ENCODE measurements at places on chromosomes 3 and 15.

DNA sequence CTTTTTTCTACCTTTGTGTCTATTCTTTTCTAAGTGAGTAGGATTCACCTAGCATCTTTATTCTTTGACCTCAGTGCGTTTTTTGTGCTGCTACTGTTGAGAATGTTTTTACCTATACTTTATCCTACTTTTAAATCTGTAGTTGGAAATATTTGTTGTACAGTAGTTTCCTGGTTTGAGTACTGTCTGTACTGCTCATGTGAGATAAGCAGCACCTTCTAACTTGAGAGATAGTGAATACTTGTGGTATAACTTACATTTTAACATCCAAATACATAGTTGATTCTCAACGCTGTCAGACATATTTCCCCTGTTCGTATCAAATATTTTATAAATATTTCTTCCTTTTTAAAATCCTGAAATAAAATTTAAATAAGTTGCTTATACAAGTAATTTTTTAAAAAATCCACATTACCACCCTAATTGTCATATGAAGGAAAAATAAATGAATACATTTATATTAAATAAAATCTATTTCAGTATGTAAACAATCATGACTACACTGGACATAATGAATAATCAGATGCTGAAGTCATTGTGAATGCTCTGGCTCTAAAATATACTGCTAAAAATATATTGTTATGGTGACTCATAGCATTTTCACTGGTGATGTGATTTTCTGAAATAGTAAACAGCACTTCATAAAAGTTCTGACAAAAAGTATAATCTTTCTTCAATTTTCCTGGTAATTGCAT lies 17.4 kb downstream of the ATP11B start:
- DNase-seq: no peak

GRCh38 chr3:123618768-123619484 lies 34.1 kb upstream of the HACD2 start:
- DNase-seq: no peak

GRCh38 chr15:69593981-69594966 lies 141.7 kb downstream of the RPLP1 start:
- DNase-seq: peak; percentile 71

DNA sequence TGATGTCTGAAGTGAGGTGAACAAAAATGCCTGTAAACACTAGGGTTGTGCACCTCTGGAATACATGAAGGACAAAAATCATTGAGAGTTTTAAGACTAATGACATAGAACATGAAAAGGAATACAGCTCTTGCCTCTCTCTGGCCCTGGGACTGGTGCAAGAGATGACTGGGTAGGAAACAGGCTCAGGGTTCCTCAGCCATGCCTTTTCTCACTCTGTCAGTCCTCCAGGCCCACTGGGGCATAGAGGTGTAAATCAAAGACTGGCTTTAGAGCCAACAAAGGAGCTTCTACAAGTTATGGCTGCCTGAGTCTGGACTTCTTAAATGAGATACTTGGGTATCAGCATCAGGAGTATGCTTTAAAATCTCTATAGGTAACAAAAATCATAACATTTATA lies 554.7 kb upstream of the KCNMB2 start:
- DNase-seq: no peak

DNA sequence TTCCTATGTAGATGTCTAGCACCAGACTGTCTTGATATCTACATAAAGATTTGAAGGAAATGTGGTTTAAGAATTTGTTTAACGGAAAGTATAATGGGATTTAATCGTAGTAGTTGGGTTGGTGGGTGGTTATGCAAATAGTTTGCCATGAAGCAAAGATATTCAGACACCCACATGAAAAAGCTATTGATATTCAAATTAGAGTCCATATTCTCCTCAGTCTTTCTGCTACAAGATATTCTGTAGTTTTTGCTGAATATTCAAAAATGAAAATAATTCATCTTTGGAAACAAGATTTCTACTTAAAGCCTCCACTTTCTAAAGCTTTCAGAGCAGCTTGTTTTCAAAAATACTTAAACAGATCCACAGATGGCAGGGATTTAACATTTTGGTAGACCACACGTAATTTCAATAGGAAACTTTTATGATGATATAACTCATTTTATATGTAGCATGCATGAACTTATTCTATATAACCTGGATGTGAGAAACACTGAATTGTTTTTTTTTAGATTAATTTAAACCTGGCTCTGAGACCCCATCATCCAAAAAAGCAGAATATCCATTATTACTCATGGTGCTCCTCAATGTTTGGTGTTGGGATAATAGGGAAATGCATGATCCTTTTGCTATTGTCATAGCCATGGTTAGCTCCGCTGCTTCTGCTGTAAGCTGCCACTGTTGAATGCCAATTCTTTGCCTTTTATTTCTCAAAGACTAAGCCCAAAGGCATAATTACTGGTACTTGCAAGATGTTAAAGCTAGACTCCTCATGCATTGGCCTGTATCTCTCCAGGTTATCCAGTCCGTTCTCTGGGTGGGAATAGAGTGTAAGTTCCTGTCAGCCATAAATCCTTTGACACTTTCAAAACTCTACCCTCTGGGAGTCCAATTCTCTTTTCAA lies 98.0 kb downstream of the GMNC start:
- no peak for DNase-seq

- DNase-seq: no peak
These were observed 82.7 kb downstream of the TMEM39A start for GRCh38 chr3:119380697-119381096.

DNA sequence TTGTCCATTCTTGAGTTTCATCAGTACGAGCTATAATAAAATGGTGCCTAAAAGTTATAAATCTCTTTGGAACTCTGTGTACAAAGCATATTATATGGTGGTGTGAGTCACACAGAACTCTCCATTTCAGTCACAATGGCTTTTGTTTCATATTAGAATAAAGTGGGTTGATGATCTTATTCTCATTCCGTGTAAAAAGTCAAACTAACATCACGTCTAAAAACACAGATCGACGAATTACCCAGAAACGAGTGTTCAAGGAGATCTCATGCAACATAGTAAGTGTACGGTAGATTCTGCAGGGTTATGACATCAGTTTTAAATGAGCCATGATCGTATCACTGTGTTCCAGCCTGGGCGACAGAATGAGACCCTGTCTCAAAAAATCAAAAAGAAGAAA lies 122.4 kb downstream of the FOXP1 start:
- DNase-seq: no peak

DNA sequence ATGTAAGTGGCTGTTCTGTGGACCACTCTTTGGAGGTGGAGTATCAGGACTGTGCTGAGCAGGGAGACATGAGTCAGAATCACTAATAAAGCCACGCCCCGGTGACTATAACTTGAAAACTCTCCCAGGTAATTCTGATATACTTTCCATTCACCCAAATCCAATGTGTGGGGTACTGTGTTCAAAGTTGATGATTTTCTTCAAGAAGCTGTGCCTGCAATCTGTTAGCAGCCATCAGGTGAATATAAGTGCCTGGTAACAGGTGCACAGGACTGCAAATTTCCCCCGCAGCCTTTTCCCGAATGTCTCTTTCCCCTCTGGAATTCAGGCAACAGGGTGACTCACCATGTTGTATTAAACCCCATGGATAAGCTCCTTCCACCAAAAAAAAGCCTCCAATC lies 17.0 kb downstream of the MAGI1 start:
- DNase-seq: peak; percentile 29

DNA sequence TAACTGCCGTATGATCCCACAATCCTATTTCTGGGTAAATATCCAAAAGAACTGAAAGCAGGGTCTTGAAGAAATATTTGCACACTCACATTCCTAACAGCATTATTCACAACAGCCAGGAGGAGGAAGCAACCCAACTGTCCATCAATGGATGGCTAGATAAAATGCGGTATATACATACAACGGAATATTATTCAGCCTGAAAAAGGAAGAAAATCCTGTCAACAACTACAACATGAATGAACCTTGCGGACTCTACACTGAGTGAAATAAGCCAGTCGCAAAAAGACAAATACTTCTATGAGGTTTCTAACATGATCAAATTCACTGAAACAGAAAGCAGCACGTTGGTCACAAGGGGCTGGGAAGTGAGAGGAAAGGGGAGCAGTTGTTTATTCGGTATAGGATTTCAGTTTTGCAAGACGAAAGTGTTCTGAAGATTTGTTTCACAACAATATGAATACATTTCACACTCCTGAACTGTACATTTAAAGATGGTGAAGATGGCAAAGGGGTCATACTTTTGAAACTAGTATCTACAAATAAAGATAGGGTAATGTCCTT lies 6.2 kb downstream of the DLG1 start:
- DNase-seq: no peak

- DNase-seq: no peak
These were observed 723.8 kb downstream of the MECOM start for GRCh38 chr3:168939651-168940238.

GRCh38 chr15:81301815-81302399 lies 22.0 kb downstream of the STARD5 start:
- DNase-seq: no peak

- DNase-seq: peak; percentile 72
These were observed 205.7 kb upstream of the ZPLD1 start for GRCh38 chr3:102229062-102229655.

DNA sequence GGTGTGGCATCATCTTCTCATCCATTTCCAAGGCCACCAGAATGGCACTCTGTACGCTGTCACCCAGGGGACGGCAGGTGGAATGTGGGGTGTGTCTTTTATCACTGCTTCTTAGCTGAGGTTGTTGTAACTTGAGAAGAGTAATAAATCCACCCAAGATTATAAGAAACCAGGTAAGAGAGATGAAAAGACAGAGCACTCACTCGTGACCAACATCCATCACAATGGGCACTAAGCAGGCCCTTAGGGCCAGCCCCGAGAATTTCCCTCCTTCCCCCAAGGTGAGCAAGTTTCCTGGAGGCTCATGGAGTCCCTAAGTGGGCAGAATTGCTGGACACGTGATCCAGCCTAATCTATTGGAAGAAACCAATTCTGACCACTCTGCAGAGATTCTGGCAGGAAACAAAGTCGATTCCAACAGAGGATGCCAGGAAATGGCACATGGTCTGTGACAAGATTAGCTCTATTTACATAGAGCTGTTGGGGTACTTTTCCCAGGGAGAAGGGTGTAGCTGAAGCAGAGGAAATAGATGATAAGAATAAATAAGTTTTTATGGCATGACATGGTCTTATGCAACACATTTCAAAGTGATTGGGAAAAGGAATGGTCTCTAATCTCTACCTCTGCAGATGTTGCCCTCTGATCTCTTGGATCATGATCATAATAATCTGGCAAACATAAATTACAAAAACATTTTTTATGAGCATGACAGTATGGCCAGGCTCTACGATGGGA lies 22.5 kb downstream of the SLC6A20 start:
- no peak for DNase-seq
